ENCODE measurements at places on chromosomes 12 and 14.

GRCh38 chr14:22466491-22466890, 122.5 kb downstream of the DAD1 start:
- DNase-seq, result no peak

DNA sequence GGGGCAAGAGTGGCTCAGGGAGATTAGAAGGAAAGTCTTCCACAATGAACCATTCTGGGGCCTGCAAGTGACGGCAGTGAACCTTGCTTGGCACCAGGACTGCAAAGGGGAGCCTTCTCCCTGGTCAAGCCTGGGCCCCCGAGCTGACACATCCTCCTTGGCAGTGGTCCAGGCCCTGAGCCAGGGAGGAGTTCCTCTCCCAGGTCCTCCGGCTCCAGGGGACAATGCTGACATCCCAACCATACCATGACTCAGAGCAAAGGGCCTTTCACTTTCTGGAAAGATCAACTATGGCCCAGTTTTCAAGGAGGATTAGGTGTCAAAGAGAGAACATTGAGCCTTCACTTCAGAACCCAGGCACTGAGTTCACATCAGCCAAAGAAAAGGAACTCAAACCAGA, 756.5 kb upstream of the TBX3 start:
- DNase-seq, result no peak

GRCh38 chr12:11824069-11824468, 174.6 kb downstream of the ETV6 start:
- DNase-seq, result no peak

- no peak for DNase-seq
These were observed 234.0 kb upstream of the RPL10L start for GRCh38 chr14:46885566-46885965.

GRCh38 chr12:22272335-22273151, 62.0 kb downstream of the ST8SIA1 start:
- DNase-seq, result no peak

GRCh38 chr14:105184461-105184860, 3.3 kb upstream of the NUDT14 start:
- no peak for DNase-seq

DNA sequence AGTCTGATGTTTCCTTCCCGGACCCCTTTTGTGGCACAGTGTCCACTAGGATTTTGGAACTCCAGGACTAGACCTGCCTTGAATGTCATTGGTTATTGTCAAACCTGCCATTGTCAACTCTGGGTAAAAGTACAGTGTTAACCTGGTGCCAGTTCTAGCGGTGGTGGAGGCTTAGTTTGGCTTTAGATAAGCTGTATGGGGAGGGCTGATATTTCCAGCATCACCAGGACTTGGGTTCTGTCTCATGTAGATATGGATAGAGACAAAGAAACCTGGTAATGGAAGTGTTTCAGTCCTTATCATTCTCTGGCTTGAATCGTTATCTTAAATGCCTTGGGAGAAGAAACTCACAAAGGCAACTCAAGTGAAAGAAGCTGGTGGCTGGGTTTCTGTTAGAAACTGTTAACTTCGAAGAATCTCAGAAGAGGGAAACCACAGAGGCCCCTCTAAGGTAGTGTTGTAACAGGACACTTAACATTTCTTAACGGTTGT, 10.6 kb downstream of the CHST11 start:
- no peak for DNase-seq

DNA sequence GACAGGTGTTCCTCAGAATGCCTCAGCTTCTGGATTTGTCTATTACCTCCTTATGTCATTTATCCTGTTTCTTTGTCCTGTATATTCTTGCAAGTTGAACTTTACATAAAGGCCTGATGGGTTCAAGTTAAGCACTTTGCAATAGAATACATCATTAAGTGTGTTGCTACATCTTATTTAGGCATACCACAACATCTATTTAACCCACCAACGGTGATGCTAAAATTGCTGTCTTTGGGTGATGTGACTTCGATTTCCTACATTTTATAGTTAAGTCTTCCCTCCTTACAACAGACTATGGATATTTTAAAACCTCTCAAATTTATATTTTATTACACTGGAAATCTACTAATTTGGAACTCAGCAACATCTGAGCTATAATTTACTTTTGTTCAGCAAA, 171.0 kb downstream of the KICS2 start:
- no peak for DNase-seq

GRCh38 chr14:95297832-95298231, 21.9 kb downstream of the CLMN start:
- no peak for DNase-seq

- no peak for DNase-seq
These were observed 146.5 kb downstream of the SAMD4A start for GRCh38 chr14:54713379-54713778.

DNA sequence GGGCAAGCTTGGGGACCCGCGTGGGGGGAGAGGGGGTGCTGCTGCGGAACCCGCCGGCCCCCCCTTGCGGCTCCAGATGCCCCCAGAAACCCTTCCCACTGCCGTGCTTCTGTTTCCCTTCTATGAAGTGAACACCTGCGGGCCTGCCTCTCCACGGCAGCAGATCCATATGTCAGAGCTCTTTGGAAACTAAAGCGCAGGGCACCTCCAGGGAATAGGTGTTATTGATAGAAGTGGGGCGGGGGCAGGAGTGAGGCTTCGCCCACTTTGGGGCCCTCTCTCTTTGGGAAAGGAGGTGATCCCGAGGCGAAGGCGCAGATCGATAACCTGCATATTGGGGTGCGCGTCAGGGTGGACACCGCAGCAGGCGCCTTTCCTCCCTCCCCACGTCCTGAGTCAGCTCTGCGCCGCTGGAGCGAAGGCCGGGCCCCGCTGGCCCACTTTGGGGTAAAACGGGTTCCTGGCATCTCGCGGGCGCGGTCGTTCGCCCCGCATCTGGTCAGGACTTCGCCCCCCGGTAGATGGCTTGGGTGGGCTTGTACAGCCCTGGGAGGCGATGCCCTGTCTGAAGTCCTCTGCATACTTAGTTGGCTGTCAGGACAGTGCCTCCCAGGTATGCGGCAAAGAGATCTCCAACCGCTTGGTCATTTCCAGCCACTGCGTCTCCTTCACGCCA, 524 bp downstream of the KMT5A start:
- DNase-seq, result peak; percentile 23

GRCh38 chr12:14257734-14258574, 107.5 kb upstream of the ATF7IP start:
- DNase-seq, result peak; percentile 99

- DNase-seq, result no peak
These were observed 34.8 kb downstream of the ASCL1 start for GRCh38 chr12:102992297-102992696.

GRCh38 chr14:93965287-93965821, 11.0 kb downstream of the ASB2 start:
- no peak for DNase-seq

- DNase-seq, result peak; percentile 66
These were observed 70.2 kb upstream of the ZFP36L1 start for GRCh38 chr14:68862954-68863594.

- DNase-seq, result no peak
These were observed 36.2 kb downstream of the APOBEC1 start for GRCh38 chr12:7629465-7629864.

- DNase-seq, result no peak
These were observed 73.7 kb upstream of the PIWIL1 start for GRCh38 chr12:130263996-130264395.

- no peak for DNase-seq
These were observed 207.7 kb downstream of the SLC6A15 start for GRCh38 chr12:84704856-84705255.

- peak; percentile 63 for DNase-seq
These were observed at the start of gene HDAC7 for GRCh38 chr12:47819896-47820630. Gene HDAC7 (minus strand): TSS chr12:47819903. CDS start chr12:47819785, 118 bp downstream.

- no peak for DNase-seq
These were observed 3.6 kb upstream of the EML1 start for GRCh38 chr14:99789581-99789980.

- no peak for DNase-seq
These were observed 266.7 kb upstream of the AMIGO2 start for GRCh38 chr12:47346251-47347019.

GRCh38 chr12:52669426-52669825, 10.8 kb downstream of the KRT1 start:
- DNase-seq, result no peak

Measured in NAMALWA (cell line).